Keratinocyte (primary cell): ENCODE measurements at places on chromosomes 11 and 22. TPM values are rescaled to one million over a fixed set of nuclear protein-coding genes. Genes with fewer than 3 reads are reported as not detected.

COMT gene
- polyA plus RNA-seq, result 130 to 225 TPM (median 139 TPM) in 3 replicates

LRRC56 gene
- polyA plus RNA-seq, result 0.14 to 0.44 TPM (median 0.28 TPM) in 3 replicates

MPZL3 gene
- polyA plus RNA-seq, result 6.3 to 7.9 TPM (median 6.5 TPM) in 3 replicates

ACTN3 gene
- polyA plus RNA-seq, result not detected in 3 replicates

DDTL gene
- 0.63 to 1.0 TPM (median 0.72 TPM) in 3 replicates for polyA plus RNA-seq

TBX10 gene
- not detected in 3 replicates for polyA plus RNA-seq

PKNOX2 gene
- polyA plus RNA-seq, result 0.03 to 0.05 TPM (median 0.03 TPM) in 3 replicates

HTATIP2 gene
- polyA plus RNA-seq, result 34.9 to 46.0 TPM (median 45.1 TPM) in 3 replicates

NXPE1 gene
- polyA plus RNA-seq, result not detected in 3 replicates

RASL10A gene
- polyA plus RNA-seq, result 0.07 to 0.09 TPM in 2 of 3 replicates, not detected in the other

OR52H1 gene
- 0.15 TPM in 1 of 3 replicates, not detected in the others for polyA plus RNA-seq

OR51E2 gene
- 0.03 TPM in 2 of 3 replicates, not detected in the other for polyA plus RNA-seq

LRRC10B gene
- polyA plus RNA-seq, result not detected in 3 replicates

PNPLA5 gene
- not detected in 3 replicates for polyA plus RNA-seq

MAJIN gene
- 0.09 TPM in 1 of 3 replicates, not detected in the others for polyA plus RNA-seq

SCN4B gene
- polyA plus RNA-seq, result 6.3 to 10.8 TPM (median 7.7 TPM) in 3 replicates

IRAG1 gene
- 0.37 to 0.71 TPM (median 0.51 TPM) in 3 replicates for polyA plus RNA-seq

TTC12 gene
- polyA plus RNA-seq, result 17.2 to 27.3 TPM (median 23.4 TPM) in 3 replicates

PSMC3 gene
- polyA plus RNA-seq, result 96.1 to 172 TPM (median 156 TPM) in 3 replicates

C22orf31 gene
- not detected in 3 replicates for polyA plus RNA-seq

TMEM86A gene
- polyA plus RNA-seq, result 2.5 to 10.5 TPM (median 2.5 TPM) in 3 replicates

EXPH5 gene
- 7.9 to 19.0 TPM (median 11.7 TPM) in 3 replicates for polyA plus RNA-seq

MFRP gene
- polyA plus RNA-seq, result not detected in 3 replicates

NCF4 gene
- polyA plus RNA-seq, result 0.37 to 0.42 TPM in 2 of 3 replicates, not detected in the other

GPR83 gene
- 0.04 TPM in 2 of 3 replicates, not detected in the other for polyA plus RNA-seq
